Glomerular endothelial cell (primary cell): ENCODE measurements at places on chromosomes 16 and 17. TPM values are rescaled to one million over a fixed set of nuclear protein-coding genes. Genes with fewer than 3 reads are reported as not detected.
A peak's percentile ranks its signal among the peaks of the same experiment; 100 is the strongest.

GRCh38 chr17:57601143-57601735 lies 143.9 kb downstream of the CCDC182 start:
- DNase-seq, result no peak

The MYL4 gene
- 1.1 and 1.8 TPM in 2 replicates for total RNA-seq

GRCh38 chr16:72425571-72426341 lies 253.8 kb upstream of the PMFBP1 start:
- DNase-seq, result no peak

- DNase-seq, result no peak
These were observed 320.8 kb downstream of the CDH8 start for GRCh38 chr16:61715393-61715792.

The PDILT gene
- not detected in 2 replicates for total RNA-seq

DNA sequence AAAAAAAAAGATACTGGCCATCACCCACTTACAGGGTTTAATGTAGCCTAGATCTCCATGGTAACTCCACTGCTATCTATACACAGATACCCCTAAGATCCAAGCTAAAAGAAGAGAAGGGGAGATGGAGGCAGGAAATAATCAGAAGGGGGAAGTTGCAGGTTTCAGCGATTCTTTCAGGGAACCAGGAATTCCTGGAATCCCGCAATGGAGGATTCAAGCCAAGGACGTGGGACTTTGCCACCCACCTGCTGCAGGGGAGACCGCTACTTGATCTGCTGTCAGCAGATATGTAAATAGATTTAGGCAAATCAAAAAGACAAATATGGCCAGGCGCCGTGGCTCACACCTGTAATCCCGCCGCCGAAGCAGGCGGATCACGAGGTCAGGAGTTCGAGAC lies 121.1 kb downstream of the AIPL1 start:
- no peak for DNase-seq

The TPSD1 gene
- total RNA-seq, result not detected in 2 replicates

The ADCY9 gene
- 13.6 and 18.3 TPM in 2 replicates for total RNA-seq

The KLHL11 gene
- total RNA-seq, result 15.4 and 15.8 TPM in 2 replicates

DNA sequence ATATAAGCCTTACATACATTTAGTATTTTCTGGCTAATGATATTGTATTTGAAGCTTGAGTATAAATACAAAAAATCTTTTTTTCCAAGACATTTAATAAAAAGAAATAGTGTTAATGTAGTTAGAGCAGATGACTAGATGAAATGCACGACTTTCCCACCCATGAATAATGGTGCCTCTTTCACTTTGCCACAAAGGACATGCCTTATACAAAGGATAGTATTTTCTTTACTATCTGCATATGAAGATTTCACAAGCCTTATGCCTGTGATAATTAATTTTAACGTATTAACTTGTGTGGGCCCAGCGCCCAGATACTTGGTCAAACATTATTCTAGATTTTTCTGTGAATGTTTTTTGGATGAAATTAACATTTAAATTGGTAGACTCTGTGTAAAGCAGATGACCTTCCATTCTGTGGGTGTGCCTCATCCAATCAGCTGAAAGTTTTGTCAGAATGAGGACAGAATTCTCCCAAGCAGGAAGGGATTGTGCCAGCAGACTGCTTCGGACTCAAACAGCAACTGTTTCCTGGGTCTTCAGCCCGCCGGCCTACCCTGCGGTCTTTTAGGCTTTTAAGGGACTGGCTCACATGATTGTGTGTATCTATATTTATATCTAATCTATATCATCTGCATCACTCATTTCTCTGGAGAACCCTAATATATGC lies 115.4 kb downstream of the USP22 start:
- DNase-seq, result no peak

DNA sequence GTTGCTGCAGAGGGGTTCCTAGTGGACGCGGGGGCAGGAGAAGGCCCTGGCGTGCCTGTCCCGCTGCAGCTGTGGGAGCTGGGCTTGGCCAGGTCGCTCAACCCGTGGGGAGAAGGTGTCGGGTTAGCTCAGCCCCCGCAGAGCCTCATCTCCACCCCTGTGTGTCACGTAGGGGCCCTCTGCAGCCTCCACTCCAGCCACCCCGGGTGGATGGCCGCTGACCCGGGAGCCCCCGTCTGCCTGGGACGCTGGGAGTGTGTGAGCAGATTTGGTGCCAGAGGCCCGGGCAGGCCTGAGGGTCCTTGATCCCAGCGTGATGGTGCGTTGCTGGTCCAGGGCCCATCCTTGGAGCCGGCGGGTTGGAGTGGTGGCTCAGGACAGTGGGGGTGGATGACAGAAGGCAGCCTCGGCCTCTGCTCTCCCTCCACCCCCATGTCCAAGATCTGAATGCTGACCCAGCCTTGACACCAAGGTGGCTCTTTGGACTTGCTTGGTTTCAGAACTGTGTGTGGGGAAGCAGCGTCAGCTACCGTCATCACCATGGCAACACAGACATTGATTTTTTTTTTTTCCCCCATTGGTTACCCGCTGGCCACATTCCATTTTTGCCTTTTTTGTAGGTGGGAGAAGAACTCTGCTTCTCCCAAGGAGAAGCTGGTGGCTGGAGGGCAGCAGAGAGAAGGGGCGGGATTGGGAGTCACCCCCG lies 35.7 kb downstream of the BAIAP2 start:
- no peak for DNase-seq

GRCh38 chr16:73095142-73095820 lies 47.4 kb upstream of the ZFHX3 start:
- DNase-seq, result no peak

DNA sequence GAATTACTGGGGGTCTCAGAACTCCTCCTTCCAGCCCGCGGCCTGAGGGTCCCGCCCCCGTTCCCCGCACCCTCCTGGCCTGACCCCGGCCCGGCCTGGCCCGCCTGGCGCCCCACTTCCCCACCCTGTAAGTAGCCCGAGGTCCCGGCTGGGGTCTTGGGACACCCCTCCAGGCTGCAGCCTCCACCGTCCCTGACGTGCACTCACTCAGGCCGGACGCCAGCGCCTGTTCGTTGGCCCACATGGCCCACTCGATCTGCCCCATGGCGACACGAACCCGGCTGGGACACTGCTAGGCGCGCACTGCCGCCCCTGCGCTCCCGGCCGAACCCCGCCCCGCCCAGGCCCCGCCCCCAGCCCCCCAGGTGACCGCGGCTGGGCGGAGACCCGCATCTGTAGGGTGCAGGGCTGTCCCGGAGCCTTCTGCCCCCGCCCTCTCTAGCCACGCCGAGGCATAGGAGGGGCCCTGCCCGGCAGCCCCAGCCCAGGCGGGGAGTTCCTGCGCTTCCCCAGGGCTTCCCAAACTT lies at the start of gene CYBA:
Gene CYBA (minus strand): TSS at position 305 of the 527 bp plus-strand sequence. CDS start 40 bp downstream, at position 265.
- DNase-seq, result no peak

DNA sequence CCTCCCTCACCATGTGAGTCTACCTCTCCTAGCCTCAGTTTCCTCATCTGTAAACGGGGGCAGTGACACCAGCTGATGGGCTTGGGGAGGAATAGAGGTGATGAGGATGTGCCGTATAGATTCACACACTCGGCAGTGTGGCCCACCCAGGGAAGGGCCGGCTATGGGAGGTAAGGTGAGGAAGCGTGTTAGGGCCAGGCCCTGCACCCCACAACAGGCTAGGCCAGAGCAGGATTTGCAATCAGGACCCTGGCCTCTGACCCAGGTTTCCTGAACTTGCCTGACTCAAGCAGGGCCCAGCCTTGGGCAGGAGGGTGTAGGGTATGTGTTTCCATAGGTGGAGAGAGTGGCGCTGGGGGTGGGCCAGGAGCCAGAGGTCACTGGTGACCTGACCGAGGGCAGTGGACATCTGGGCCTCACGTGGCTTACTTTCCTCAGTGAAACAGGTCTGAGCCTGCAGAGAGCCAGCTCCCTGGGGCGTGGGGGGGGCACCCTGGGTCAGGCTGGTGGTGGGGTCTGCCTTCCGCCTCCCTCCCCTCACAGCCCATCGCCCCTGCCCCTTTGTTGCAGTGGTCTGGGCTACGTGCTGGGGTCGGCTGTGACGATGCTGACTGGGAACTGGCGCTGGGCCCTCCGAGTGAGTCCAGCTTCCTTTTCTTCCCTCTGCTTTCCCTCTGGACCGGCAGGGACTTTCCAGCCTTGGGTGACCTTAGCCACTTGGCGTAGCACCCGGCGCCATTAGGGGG lies 12.8 kb downstream of the SPNS3 start:
- no peak for DNase-seq

The SYT17 gene
- total RNA-seq, result 3.6 and 5.8 TPM in 2 replicates

DNA sequence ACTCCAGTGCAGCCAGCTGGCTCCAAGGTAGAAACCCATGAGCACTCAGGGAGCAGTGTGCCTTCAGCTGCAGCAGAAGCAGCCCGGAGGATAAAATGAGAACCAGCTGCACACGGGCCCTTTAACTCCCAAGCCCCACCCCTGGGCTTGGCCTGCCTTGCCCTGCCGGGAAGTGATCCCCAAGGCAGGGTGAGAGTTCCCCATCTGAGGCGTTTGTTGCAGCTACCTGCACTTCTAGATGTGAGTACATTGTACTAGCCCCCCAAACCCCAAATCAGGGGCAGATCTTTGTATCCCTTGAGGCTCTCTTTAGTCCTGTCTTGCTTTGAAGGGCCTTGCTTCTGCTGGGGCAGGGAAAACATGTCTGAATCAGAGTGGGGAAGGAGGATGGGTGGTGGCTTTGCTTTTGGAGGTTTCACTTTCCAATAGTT lies at the start of gene MVP:
Gene MVP (plus strand): TSS at position 192 of the 431 bp plus-strand sequence. CDS start 10,088 bp downstream, outside the sequence.
- no peak for DNase-seq

DNA sequence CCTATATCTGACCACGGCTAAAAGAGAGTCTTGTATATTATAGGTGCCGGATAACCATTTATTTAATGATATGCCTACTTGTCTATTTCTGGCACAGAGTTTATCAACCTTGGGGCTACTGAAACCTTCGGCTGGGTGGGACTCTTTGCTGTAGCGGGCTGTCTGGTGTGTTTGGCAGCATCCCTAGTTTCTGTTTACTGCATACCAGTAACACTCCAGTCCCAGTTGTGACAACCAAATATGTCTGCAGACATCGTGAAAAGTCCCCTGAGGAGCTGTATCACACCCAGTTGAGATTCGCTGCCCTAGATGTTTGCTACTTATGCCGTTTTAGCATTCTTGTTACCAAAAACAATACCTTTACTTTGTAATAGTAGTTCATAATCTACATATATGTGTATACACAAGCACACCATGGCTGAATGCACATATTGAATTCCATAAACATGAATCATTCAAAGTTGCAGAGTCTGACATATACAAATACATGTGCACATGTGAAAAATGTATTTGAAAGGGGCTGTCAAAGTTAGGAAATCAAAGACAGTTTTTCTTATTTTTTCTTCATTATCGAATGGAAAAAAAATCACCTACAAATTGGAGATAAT lies 89.1 kb upstream of the SHISA6 start:
- no peak for DNase-seq

GRCh38 chr17:60390925-60391470 lies 935 bp downstream of the USP32 start:
- no peak for DNase-seq

The XYLT2 gene
- 40.1 and 45.8 TPM in 2 replicates for total RNA-seq

DNA sequence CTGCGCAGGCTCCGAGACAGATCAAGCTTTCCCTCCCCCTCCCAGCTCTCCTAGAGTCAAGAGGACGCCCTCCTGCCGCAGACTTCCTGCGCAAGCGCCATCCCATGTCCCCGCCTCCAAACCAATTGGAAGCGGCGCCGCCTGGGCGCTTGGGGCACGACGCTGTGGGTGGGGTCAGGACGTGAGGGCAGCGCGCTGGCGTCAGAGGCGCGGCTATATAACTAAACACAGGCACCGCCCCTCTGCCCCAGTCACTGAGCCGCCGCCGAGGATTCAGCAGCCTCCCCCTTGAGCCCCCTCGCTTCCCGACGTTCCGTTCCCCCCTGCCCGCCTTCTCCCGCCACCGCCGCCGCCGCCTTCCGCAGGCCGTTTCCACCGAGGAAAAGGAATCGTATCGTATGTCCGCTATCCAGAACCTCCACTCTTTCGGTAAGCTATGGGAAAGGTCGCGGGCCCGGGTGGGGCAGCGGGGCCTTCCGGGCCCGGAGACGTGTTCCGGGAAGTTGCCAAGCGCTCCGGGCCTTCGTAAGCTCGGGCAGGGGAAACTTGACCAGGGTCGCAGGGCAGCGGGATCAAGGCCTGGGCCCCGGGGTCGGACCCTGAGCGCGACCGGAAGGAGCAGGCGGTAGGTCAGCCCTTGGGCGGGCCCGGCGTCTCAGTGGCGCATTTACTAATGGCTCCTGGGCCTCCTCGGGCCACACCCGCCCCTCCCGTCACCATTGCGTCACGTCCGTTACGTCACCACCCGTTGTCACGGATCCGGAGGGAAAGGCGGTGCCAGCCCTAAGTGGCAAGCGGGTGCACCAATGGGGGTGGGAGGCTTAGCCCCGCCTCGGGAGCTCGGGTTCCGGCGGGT lies at the start of gene EIF1:
Gene EIF1 (plus strand): TSS at position 245 of the 856 bp plus-strand sequence. CDS start 154 bp downstream, at position 399.
- peak; percentile 93 for DNase-seq

The OSGIN1 gene
- 4.1 and 12.9 TPM in 2 replicates for total RNA-seq

GRCh38 chr17:7912927-7913524 lies 3.1 kb downstream of the RNF227 start:
- DNase-seq, result peak; percentile 50

DNA sequence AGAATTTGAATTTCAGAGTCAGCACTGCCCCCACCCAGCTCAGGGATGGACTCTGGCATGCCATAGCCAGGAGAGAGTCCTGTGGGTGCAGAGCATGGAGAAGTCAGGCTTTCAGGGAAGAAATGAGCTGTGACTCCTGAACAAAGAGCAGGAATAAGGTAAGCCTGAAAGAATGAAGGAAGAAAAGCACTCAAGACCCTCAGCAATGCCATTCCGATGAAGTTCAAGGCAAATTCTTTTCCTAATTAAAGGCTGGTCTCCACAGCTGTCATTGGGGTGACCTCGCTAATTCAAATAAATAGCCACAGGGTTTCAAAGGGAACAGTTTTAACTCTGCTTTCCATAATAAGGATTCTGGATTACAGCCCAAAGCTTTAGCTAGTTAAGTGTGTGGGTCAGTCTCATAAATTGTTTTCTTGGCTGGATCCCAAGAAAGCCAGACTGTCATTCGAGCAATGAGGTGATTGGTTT lies 31.7 kb downstream of the TOM1L2 start:
- DNase-seq, result no peak
